ENCODE measurements at places on chromosomes 3 and 15. TPM values are rescaled to one million over a fixed set of nuclear protein-coding genes. Genes with fewer than 3 reads are reported as not detected.

SLC12A1 gene
- not detected for total RNA-seq

AADACL2 gene
- total RNA-seq = not detected

ITGB5 gene
- total RNA-seq = 412 TPM

MB21D2 gene
- 4.9 TPM for total RNA-seq
